Neuronal stem cell (in vitro differentiated cells): ENCODE measurements at places on chromosomes 12 and 14.

DNA sequence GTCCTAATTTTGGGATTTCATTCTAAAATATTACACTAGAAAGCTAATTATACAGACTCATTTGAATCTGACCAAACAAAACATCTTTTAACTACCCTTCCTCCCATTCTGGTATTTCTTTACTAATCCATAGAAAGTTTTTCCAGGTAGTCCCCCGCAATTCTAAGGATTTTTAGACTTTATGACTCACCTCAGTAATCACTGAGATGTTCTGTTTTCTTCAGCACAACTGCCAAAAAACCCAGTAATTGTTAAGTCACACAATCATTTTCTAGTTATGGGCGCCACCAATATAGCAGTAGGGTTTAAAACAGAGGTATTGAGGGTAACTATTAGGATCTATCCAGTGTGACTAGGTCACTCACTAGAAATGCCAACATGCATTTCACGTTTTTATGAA lies 1.6 kb upstream of the ARID4A start:
- DNase-seq = no peak

DNA sequence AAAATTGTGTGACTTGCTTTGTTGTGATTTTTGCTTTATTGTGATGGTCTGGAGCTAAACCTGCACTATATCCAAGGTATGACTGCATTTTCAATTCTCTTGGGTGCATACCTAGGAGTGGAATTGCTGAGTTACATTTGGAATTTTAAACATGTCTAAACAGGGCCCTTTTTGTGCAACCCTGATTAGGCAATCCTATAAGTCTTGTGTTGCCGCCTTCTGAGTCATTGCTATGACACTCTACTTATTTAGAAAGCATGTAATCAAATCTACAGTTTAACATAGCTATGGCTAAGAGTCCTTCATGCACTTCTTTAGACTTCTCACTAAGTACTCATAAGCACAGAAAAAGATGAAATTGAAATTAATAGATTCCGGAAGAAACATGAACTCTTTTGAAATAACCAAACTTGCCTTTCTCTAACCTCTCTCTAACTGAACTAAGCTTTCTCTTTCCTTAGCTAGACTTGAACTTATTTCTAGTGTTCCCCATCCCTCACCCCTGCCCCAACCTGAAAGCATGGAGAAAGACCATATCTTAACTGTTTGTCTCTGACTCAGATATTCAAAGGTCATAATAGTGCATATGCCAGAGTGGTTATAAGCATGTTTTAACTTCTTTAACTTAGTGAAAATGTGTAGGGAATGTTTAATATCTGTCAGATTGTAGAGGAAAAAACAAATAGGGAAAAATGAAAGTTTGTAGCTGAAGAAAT lies 203.0 kb downstream of the SNAPC1 start:
- no peak for DNase-seq

DNA sequence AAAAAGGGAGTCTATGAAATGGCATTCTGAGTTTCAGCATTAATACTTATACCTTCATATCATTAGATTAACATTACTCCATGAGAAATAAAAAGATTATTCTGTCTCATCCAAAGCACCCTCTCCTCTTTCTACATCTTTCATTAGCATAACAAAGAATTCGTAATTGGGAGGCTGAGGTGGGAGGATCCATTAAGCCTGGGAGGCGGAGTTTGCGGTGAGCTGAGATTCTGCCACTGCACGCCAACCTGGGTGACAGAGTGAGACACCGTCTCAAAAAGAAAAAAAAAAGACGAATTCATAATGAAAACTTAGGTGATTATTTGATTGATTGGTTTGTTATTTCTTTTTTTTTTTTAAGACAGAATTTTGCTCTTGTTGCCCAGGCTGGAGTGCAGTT lies 1.8 kb upstream of the CDK17 start:
- no peak for DNase-seq

DNA sequence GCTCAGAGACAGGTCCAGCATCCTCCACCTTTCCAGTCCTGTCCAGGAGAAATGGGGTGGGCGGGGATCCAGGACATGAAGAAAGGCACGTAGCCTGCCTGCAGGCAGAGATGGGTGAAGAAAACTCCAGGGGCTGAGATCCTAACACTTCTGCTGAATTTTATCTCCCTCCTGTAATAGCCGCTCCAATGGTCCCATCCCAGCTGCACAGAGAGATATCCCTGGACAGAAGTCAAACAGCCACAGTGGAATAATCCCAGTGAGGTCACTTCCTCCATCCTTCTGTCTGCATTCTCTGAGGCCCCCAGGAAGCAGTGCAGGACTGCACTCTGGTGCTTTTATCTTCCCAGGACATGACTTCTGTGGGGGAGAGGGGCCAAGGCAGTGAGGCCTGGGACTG lies 26.3 kb downstream of the KRT18 start:
- no peak for DNase-seq

GRCh38 chr14:79438696-79439342 lies 772.5 kb downstream of the DIO2 start:
- DNase-seq = no peak

GRCh38 chr14:61877035-61877390 lies 114.8 kb downstream of the SNAPC1 start:
- no peak for DNase-seq

GRCh38 chr12:38664661-38665269 lies 240.6 kb downstream of the CPNE8 start:
- peak; percentile 17 for DNase-seq

- peak; percentile 61 for DNase-seq
These were observed 191.4 kb downstream of the FOXA1 start for GRCh38 chr14:37403626-37404025.

DNA sequence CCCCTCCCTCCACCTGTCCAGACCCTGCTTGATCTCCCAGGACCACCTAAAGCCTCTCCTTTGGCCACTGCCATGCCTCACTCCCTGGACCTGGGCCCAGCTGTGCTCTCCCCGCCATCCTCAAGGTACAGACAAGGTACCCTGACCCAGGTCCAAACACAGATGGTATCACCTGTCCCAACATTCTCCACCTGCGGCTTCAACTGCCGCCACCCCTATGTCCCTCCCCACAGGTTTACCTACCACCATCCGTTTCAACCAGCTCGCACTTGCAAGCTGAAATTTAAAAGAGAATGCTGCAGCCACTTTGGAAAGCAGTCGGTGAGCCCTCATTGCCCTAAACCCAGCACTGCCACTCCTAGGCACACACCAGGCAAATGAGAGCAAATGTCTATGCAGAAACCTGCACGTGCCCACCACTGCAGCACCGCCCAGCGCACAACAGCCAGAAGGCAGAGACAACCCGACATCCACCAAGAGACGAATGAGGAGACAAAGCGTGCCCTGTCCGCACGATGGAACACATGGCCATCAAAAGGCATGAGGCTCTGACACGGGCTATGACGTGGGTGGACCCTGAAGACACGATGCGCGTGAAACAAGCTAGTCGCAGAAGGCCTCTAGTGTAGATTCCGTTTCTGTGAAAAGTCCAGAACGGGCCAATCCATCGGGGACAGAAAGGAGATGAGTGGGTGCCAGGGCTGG lies 71.0 kb downstream of the RFLNA start:
- DNase-seq = no peak

- no peak for DNase-seq
These were observed 8.5 kb upstream of the SOCS2 start for GRCh38 chr12:93563807-93564538.

GRCh38 chr12:26971963-26972362 lies 33.7 kb downstream of the FGFR1OP2 start:
- DNase-seq = no peak

- DNase-seq = no peak
These were observed 26.2 kb upstream of the AKAP5 start for GRCh38 chr14:64439141-64439540.
